Fibroblast of upper back skin (primary cell): ENCODE measurements at places on chromosomes 3 and 15.
A peak's percentile ranks its signal among the peaks of the same experiment; 100 is the strongest.

GRCh38 chr3:33658621-33658990, 59.4 kb downstream of the CLASP2 start:
- no peak for DNase-seq

GRCh38 chr3:69872783-69873378, 126.7 kb upstream of the SAMMSON start:
- DNase-seq: peak; percentile 35

DNA sequence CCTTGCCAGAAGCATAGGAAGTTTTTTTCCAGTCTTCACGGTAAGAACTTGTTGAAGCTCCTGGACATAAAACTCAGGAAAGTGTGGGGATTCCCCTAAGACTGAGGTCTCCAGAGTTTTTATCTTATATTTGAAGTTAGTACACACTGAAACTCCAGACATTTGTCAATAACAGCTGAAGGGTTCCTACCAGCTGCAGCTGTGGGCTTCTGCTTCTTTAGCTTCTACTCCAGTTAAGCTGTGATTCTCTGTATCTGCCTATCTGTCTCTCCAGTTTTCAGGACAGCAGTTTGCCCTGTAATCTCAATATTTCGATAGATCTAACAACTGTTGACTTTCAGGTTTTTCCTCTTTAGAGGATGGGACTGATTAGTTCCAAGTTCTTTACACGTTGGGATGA, 966.0 kb upstream of the SEMA6D start:
- DNase-seq: no peak

DNA sequence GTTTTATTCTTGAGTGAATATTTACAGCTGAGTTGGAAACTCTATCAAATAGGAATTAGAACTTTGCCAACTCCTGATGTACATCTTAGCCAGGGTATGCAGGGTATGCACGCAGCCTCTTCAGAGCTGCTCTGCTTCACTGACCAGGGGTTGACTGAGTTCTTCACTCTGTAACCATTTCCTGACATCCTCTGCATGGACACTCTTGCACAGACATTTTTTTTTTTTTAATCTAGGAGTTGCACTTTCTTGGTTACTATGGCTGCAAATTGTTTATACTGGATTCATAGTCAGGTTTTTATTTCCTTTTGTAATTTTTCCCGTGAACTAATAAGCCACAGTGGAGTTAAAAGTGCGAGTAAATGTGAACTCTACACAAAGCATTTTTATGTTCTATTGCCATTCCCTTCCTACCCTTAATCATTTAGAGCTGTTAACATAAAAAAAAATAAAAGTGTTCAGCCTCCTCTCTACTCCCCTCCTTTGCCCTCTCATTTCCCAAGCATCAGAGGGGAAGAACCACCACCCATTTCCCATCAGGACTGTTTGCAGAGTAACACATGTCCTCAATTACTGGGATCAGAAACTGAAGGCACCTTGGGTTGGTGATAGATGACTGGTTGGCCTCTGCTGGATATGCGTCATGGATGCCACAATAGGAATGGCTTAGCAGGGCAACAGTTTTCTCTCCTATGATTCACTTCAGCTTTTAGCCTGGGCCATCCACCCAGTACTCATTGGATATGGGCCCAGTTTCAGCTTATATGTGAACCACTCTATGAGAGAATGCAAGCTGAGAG, 54.0 kb downstream of the DUT start:
- peak; percentile 99 for DNase-seq

DNA sequence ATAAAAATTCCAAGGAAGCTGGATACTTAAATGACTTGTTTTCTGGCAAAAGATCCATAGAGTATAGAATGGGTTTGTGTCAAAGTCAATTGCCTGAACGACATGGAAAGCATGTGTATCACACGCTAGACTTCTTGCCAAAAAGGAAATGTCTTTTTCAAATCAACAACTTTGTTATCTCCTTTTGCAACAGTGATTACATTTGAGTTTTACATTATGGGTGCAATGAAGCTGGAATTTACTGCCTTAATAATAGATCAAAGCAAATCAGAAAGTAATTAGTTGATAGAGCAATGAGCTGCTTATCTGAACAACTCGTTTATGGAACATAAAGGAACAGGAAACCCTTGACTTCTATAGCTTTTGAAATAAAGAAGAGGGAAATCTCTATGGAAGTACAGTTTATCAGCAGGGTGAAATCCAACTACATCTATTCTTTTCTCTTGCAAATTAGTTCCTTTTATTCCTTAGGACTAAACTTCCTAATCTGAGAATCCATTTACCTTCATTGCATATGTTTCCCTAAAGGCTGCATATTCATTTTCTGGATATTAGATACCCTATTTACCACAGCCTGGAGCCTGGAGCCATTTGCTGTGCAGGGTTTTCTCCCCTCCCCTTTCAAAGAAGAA, 415.1 kb upstream of the NECTIN3 start:
- no peak for DNase-seq

GRCh38 chr15:94576889-94577533, 345.6 kb downstream of the MCTP2 start:
- DNase-seq: peak; percentile 4

GRCh38 chr3:160450846-160451245, 1.3 kb upstream of the TRIM59 start:
- peak; percentile 96 for DNase-seq

GRCh38 chr15:91356083-91356482, 256.0 kb downstream of the SV2B start:
- no peak for DNase-seq

GRCh38 chr15:37877851-37878741, 56.3 kb upstream of the TMCO5A start:
- peak; percentile 93 for DNase-seq

- DNase-seq: peak; percentile 80
Measured at GRCh38 chr15:37995461-37996347, 61.3 kb downstream of the TMCO5A start.

DNA sequence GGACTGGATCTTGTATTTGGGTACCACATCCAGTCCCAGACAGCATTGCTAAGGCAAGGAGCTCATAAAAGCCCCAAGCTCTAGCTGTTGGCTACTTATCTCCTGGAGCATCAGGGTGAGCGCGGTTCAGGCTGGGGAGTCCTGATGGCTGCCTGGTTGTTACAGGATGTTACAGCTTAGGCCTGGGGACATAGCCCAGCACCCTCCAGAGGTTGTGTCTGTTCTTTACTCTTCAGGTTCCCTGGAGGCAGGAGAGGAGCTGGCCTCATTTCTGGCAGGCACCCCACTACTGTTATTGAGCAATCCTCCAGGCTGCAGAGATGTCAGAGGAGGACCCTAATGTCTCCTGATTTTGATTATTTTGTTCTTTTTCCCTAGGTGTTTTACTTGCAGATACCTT, 26.6 kb downstream of the APBA2 start:
- DNase-seq: no peak

DNA sequence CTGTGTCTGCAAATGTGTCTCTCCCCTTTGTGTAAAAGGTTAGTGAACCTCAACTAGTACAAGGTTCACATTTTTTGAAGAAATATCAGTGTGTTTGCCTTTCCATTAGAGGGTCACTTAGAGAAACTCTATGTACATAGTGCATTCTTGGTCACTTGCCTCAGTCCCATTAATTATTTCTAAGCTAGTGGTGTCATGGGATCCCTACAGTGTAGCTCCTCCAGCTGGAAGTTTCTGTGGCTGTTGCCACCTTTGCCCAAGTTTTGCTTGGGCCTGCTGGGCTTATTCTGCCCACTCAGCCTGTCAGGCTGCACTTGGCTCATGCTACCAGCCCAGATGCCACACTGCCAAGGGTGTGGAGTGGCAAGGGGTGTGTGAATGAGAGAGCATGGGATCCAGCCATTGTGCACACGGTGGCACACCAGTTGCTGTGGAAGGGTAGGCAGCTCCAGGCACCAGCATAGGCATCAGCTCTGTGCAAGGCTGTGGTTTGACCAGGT, 161.7 kb downstream of the ARPP21 start:
- no peak for DNase-seq

- DNase-seq: no peak
Measured at GRCh38 chr15:98876451-98877369, 130.9 kb downstream of the PGPEP1L start.

- DNase-seq: no peak
Measured at GRCh38 chr15:88284318-88284998, 27.9 kb upstream of the NTRK3 start.

- no peak for DNase-seq
Measured at GRCh38 chr15:93037820-93038705, 50.9 kb downstream of the RGMA start.

- peak; percentile 22 for DNase-seq
Measured at GRCh38 chr3:9704347-9705322, 1.0 kb downstream of the CPNE9 start.

DNA sequence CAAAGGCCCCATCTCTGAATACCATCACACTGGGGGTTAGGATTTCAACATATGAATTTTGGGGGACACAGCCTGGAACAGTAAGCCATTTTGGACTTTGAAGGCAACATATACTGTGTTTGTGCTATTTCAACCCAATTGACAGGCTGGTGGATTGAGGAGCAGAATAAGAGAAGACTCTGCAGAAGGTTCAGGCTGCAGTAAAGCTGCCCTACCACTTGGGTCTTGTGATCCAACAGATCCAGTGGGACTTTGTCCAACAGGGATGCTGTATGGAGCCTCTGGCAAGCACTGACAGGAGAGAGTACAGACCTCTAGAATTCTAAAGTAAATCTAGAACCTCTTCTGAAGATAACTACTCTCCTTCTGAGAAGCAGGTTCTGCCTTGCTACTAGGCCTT, 1.1 kb upstream of the BCL2L10 start:
- DNase-seq: no peak

GRCh38 chr3:28934126-28934813, 346.6 kb upstream of the RBMS3 start:
- DNase-seq: no peak

DNA sequence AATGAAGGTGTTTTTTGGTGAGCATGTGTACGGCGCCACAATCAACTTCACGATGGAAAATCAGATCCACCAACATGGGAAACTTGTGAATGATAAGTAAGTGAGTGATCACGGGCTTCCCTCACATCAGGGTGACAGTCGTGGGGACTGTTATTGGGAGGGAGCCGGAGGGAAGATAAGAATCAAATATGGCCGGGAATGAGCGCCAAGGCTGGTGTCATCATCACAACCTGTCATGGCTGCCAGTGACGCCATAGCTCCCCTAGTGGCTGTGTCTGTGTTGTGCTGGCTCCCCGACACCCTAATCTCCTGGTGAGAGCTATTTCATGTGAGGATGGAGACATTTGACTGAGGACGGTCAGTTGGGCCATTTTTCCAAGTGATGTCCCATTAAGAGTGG, 168.5 kb downstream of the SV2B start:
- no peak for DNase-seq

GRCh38 chr3:110783541-110783940, 288.1 kb upstream of the NECTIN3 start:
- DNase-seq: no peak

GRCh38 chr3:16186086-16186485, 11.6 kb downstream of the GALNT15 start:
- peak; percentile 95 for DNase-seq

DNA sequence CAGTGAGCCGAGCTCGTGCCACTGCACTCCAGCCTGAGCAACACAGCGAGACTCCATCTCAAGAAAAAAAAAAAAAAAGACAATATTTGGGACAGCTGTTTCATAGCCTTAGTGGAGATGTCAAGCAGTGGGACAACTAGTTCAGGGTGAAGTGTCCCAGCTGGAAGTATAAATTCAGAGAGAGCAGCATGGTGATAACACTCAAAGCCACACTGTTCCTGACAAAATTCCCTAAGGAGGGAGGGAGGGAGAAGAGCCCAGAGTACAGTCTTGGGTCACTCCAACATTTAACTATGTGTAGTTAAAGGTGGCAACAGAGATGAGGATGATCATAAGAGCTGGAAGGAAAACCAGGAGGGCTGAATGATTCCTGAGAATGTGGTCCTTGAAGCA, 21.1 kb upstream of the IP6K2 start:
- no peak for DNase-seq

DNA sequence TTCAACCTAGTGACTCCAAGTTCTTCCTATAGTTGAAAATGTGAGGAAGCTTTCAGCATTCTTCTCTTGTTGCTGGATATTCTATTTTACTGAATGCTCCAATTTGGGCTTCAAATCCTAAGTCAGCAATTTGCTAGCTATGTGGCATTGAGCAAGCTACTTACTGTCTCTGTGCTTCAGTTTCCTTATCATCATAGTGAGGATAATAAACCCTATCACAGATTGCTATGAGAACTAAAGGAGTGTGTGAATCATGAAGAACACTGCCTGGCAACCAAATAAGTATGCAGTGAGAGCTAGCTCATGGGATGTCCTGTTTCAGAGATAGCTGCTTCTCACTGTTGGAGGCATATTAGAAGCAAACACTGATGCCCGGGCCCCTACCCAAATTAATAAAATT, 163.8 kb upstream of the CDIN1 start:
- peak; percentile 52 for DNase-seq

- DNase-seq: peak; percentile 40
Measured at GRCh38 chr3:162302983-162303624, 806.5 kb downstream of the OTOL1 start.

- no peak for DNase-seq
Measured at GRCh38 chr15:30877070-30877469, 26.6 kb upstream of the FAN1 start.

DNA sequence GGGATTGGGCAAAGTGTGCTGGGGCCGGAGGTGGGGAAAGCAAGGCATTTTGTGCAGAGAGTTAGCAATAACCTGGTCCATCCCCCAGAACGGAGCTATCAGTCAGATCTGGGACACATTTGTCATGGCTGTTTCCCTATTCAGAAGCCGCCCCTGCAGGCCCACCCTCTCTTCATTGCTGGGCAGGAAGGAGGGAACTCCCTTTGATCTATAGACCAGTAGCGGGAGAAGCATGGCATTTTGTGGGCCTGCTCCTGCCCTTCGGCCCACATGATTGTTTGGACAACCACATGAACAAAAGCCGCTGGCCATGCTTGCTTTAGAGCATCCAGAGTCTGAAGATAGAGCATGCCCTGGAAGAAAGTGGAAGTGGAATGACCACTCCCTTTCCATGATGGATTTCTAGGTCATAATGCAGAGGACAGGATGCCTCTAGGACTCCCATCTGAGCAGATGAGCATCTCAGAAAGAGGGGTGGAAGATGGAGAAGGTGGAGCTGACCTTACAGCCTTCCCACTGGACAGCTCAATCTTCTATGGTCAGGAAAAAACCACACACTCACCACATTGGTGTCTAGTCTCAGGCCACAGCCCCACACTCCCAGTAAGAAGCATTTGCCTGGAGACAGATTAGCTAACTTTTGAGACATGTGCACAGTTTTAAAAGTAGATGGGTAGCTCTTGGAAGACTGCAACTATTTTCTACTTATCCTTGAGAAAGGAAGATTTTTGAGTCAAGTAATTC, 11.9 kb upstream of the LRTM1 start:
- DNase-seq: peak; percentile 28

GRCh38 chr3:182702216-182702615, 91.1 kb upstream of the ATP11B start:
- no peak for DNase-seq

DNA sequence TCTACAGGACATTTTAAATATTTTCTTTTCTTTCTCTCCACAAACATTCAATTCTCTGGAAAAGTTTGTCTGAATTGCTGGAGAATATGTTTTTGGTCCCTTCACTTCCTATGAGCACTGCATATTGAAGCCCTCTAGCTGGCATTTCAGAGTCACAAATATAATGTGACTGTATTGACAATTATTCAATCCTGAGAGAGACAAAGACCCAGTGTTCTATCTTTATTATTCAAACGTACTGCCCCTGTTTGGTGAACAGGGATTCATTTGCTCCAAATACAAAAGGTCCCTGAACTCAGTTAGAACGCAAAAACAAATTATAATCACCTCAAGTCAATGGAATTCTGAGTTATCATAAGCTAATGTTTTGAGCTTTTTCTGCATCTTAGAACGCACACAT, 173.1 kb upstream of the CDIN1 start:
- DNase-seq: no peak
